ENCODE measurements at places on chromosomes 7 and 10.

- no peak for DNase-seq
These were observed 30.2 kb upstream of the ARHGAP12 start for GRCh38 chr10:31958856-31959255.

DNA sequence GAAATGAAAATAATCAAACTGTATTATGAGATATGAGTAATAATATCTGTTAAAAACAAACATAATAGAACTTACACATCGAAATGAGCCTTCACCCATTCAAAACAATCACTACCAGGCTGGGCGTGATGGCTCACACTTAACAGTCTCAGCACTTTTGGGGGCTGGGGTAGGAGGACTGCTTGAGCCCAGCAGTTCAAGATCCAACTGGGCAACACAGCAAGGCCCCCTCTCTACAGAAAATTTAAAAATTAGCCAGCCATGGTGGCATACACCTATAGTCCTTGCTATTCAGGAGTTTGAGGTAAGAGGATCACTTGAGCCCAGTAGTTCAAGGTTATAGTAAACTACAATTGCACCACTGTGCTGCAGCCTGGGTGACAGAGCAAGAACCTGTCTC lies 75.8 kb downstream of the NT5C2 start:
- no peak for DNase-seq

DNA sequence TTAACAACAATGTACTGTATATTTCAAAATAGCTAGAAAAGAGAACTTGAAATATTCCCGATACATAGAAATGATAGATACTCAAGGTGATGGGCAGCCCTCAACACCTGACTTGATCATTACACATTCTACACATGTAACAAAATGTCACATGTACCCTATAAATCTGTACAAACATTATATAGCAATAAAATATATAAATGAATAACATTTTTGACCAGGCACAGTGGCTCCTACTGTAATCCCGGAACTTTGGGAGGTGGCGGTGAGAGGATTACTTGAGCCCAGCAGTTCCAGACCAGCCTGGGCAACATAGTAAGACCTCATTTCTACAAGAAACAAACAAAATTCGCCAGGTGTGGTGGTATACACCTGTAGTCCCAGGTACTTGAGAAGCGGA lies 659.5 kb upstream of the NRP1 start:
- no peak for DNase-seq

- no peak for DNase-seq
These were observed 28.0 kb upstream of the PALS2 start for GRCh38 chr7:24545215-24545614.

DNA sequence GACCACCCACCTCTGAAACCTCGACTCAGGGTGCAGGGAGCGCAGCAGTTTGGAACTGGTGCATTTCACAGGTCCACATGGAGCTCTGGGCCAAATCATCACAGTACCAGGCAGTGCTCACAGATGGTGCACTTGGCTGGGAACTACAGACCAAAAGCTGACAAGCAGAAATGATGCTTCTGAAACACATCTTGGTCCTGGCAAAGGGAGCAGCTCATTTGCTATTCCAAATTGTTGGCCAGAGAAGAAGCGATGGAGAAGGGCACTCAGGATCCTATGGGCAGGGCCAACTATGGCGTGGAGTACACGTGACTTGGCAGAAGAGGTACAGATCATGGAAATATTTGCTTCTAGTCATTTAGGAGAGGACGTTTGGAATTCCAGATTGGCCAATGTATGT lies 383.9 kb downstream of the CALN1 start:
- no peak for DNase-seq

DNA sequence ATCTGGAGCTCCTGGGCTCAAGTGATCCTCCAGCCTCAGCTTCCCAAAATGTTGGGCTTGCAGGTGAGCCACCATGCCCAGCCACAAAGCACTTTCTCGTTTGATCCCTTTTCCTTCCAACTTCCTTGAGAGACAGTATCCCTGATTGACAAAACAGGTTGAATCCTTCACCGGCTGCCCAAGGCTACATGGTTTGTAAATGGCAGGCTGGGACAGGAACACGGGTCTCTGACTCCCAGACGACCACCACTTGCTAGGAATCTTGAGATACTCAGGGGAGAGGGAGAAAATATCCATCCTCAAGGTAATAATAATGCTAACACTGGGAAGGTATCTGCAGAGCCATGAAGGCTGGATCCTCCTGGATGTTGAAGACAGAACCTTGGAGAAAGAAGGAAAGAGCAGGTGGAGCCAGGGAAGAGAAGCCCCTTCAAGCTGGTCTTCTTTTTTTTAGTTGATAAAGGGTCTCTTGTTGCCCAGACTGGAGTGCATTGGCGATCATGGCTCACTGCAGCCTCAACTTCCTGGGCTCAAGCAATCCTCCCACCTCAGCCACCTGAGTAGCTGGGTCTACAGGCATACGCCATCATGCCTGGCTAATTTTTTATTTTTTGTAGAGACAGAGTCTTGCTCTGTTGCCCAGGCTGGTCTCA lies 19.8 kb downstream of the MMRN2 start:
- no peak for DNase-seq

DNA sequence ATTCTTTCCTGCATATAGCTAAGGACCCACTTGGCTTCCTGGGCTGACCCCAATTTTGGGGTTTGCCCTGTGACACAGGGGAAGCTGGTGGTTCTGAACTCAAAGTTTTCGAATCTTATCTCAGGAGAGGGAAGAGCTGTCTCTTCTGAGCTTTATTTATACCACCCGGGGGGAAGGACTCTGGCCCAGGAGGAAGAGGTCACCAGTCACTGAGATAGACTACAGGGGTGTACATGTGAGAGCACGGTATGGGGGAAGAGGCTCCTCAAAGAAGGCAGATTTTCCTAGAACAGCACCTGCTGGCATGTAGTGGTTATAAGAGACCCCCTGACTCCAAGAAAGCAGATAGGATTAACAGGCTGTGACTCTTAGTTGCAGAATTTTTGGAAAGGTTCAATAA lies 101.8 kb upstream of the ELMO1 start:
- no peak for DNase-seq

GRCh38 chr7:14606101-14606500 lies 296.4 kb downstream of the DGKB start:
- DNase-seq, result no peak

GRCh38 chr7:47600199-47601118 lies 18.5 kb upstream of the TNS3 start:
- peak; percentile 65 for DNase-seq

DNA sequence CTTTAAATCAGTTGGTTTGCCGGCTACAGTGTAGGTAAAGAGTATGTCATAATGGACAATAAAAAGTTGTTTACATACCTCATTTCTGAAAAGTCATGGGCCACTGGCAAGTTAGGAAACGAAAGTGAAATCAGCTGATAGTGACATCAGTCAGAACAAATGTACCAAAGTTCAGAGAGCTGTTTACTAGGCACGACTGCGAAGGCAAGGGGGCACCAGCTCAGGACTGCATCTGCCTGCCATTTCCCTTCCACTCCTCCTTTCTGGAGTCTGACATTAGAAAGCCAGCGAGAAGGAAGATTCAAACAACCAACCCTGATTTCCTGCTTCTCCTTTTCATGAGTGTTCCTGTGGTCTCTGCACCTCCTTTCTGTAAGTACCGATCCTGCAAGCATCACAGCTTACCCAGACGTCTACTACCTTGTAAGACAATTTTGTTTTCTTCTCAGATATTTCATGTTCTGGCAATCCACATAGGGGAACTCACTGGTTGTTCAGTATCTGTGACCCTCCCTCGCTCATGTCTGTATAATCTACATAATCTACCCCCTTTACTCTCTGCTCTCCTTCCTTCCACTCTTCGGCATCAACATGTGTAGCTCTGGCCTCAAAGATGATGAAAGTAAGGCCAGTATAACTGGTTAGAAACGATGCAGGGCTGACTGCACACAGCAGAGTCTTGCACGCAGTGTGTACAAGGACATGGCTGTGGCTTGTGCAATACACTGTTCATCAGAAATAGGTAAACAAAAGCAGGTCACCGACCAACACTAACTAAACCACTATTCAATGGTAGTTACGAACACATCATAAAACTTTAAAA lies at the start of gene TMEM140:
TSS of gene TMEM140 (plus strand) at position 174 of the 823 bp plus-strand sequence. CDS start 16,370 bp downstream, outside the sequence.
- peak; percentile 58 for DNase-seq

GRCh38 chr7:136033413-136034031 lies 56.4 kb upstream of the MTPN start:
- no peak for DNase-seq

DNA sequence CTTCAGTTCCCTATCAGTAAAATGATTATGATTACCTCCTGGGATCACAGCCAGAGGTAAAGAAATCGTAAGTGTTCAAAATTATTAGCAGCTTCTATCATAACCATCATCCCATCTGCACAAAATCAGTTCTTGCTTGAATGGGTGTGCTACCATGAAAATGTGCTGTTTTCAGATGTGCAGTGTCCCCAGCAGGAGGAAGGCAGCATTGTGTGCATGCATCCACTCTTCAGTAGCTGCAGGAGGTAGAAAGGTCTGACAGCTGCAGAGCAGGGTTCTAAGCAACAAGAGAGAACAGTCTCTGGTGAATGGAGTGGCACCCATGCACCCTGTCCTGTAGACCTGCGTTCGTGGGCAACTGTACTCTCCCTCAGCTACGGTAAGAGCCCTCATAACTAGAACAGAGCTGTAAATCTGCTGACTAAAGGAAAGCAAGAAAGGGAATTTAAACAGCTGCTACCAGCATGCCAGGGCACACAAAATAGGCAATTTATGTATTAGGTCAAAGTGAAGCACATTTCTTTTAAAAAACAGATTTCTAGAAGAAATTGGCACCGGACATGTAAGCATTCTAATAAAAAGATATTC lies 21.2 kb downstream of the VSTM2A start:
- no peak for DNase-seq

DNA sequence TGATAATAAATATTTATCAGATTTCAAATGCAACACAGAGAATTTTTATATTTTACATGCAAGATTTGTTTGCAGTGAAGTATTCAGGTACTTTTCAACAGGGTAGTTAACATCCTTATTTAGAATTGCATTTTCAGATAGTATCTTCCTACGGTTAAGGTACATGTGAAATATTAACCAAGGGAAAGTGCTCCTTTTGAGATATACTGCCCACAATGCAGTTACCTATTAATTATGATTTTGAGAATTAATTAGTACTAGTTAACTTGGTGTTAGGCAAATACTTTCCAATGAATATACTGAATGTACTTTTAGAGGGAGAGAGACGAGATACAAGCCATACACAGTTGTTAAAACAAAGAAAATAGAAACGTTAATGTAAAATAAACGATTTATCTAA lies 206.2 kb upstream of the YAE1 start:
- no peak for DNase-seq

DNA sequence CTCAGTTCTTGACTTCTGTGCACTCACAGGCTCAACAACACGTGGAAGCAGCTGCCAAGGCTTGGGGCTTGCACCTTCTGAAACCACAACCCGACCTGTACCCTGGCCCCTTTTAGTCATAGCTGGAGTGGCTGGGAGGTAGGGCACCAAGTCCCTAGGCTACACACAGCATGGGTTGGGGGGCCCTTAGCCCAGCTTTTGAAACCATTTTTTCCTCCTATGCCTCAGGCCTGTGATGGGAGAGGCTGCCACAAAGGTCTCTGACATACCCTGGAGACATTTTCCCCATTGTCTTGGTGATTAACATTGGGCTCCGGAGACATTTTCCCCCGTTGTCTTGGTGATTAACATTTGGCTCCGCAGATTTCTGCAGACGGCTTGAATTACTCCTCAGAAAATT lies 38.6 kb downstream of the RALA start:
- no peak for DNase-seq

DNA sequence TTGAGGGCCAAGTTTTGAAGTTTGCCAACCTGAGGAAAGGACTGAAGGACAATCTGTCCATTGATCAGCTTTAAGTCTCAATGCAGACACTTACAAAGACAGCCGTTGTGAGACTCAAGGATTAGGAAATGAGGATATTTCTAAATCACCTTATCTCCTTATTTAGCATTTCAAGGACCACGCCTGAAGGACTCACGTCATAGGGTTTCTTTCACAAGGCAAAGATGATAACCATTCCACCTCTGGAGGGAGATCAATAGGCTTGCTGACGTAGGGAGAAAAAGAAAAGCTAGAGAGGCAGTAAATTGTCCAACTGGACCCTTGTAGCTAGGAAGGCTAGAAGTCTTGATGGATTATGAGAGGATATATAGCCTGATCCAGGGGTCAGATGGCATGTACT lies 3.3 kb upstream of the ASB4 start:
- no peak for DNase-seq

DNA sequence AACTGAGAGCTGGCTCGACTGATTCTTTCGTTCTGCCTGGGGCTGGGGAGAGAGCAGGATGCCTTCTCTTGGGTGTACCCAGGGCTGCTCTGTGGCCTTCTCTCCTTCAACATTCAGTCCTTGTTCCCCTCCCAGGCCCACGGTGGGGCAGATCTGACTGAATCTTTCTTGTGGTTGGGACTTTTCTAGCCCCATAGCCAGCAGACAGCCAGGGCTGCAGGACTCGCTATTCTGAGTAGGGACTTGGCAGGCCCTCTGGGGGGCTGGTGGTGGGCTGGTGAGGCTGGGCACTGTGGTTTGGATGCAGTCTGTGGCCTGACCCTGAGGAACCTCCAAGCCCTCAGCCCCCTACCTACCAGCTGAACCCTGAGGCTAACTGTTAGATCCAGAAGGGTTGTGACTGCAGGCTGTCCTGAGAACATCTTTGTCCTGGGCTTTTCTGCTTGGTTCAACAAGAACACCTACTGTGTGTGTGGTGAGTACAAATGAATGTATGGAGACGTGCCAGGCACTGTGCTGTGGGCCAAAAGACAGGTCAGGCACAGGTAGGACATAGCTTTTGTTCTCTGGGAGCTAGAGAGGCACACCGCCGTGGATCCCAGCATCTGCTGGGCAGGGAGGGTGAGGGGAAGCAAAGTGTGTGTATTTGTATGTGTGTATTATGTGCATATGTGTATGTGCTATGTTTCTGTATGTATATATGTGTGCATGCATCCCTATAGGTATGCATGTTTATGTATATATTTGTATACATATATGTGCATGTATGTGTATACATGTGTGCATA lies 2.1 kb upstream of the PALD1 start:
- no peak for DNase-seq

GRCh38 chr7:139231513-139232376 lies 708 bp downstream of the UBN2 start:
- no peak for DNase-seq

GRCh38 chr10:71112138-71112785 lies 100.1 kb upstream of the UNC5B start:
- DNase-seq, result no peak

DNA sequence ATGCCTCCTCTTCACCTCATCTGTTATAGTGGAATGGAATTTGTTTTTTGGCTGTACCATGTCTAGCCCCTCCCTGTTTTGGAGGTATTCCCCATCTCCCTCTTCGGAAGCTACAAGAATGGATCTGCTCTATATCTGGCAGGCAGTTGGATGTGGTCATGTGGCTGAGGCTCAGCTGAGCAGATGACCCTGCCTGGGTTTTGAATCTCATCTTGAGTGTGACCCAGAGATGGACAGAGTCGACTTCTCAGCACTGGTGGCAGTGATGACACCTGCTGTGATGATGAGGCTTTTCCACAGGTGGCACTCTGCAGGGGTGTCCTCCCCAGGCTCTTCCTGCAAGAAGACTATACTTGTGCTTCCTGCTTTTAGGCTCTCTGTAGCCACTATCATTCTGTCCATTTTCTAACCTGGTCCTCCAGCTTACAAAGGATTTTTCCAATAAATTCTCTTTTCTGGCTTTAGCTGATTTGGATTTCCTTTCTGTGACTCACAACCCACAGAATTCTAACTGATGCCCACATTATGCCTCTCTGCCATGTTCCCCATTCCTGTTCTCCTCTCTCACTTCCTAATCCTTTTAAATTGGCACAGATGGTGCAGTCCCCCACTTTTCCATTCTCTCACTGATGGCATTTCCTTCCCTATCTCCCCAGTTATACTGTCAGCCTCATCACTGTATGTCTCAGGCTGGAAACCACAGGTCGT lies 7.5 kb upstream of the ARHGAP22 start:
- DNase-seq, result no peak
